Vagina (tissue), 2 donors: ENCODE measurements at places on chromosomes 2 and 18. TPM values are rescaled to one million over a fixed set of nuclear protein-coding genes. Genes with fewer than 3 reads are reported as not detected.

- no peak for DNase-seq
- no peak within 1 kb of the TSS for H3K27ac ChIP-seq
- H3K4me3 ChIP-seq, result no peak within 1 kb of the TSS
- H3K4me1 ChIP-seq, result peaks cover 20% of the 10 kb centered on the region
- no peaks in the 10 kb centered on the region for H3K27me3 ChIP-seq
- peaks cover 11% of the 10 kb centered on the region for H3K36me3 ChIP-seq
Observed at GRCh38 chr2:169509298-169509885, at the start of gene KLHL41. Gene KLHL41, plus strand, starts transcription at chr2:169509702. Its CDS starts 77 bp downstream, at chr2:169509779.

DNA sequence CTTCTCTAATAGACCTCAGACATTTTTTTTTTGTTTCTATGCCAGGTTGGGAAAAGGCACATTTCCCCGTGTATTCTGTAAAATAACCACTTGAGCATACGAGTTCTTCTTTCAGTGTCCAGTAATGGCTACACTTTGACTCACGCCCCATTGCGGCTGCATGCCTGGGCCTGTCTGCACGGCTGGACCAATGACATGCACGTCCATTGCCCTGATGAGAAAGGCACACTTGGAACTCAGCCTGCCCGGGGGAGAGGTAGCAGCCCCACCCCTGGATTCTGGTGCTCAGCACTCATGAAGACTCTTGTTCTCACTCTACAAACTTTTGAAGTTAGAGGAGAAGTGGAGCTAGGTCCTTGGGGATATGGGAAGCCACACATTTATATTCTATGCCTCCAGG, 5.8 kb downstream of the PCARE start:
- H3K27ac ChIP-seq, result no peak overlapping the region
- peak; percentile 62 for DNase-seq
- H3K4me1 ChIP-seq, result peaks cover 46% of the 10 kb centered on the region
- H3K27me3 ChIP-seq, result no peaks in the 10 kb centered on the region
- no peaks in the 10 kb centered on the region for H3K36me3 ChIP-seq

DNA sequence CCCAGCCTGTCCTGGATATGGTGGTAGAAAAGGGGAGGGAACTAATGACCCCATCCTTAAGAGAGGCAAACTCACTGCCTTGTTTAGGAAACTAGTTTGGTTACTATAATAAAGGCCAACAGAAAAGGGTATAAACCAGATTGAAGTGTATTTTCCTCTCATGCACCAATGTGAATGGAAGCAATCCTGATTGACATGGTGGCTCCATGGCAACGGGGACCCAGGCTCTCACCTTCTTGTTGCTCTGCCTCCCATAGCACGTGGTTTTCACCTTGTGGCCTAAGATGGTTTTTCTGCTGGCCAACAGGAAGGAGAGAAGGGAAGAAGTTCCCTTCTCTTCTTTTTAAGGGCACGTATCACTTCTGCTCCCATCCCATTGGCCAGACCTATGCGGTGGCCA, 67.3 kb upstream of the NRP2 start:
- H3K4me3 ChIP-seq, result no peak overlapping the region
- no peaks in the 10 kb centered on the region for H3K36me3 ChIP-seq
- H3K4me1 ChIP-seq, result no peaks in the 10 kb centered on the region
- H3K27ac ChIP-seq, result no peak overlapping the region
- no peaks in the 10 kb centered on the region for H3K27me3 ChIP-seq

GRCh38 chr2:2587354-2587753, 256.3 kb upstream of the MYT1L start:
- no peaks in the 10 kb centered on the region for H3K36me3 ChIP-seq
- H3K27me3 ChIP-seq, result no peaks in the 10 kb centered on the region
- H3K4me1 ChIP-seq, result no peaks in the 10 kb centered on the region
- no peak for DNase-seq
- no peak overlapping the region for H3K4me3 ChIP-seq

DNA sequence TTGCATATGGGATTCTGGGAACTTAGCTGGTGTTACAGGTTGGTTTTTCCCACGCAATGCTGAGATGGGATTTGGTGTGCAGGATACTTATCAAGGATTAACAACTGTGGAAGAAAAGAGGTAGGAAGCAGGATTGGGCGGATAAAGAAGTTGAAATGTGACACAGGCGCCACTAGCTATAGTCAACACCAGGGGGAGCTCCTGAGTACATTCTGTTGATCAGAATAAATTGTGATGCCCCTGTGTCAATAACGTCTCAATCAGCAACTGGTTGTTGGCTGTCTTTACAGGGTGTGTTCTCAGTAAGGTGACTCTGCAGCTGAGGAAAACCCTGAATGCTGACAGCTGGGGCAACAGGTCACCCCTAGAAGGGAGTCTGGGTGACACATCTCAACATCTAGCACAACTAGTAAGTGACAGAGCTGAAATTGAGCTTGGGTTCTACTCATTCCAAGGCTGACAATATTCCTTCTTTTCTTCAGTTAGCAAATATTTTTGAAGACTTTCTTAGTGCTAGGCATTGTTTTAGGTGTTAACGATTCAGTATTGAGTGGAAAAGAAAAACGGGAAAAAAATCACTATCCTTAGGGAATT, 143.0 kb downstream of the ARL6IP6 start:
- no peak overlapping the region for H3K4me3 ChIP-seq
- no peak overlapping the region for H3K27ac ChIP-seq
- DNase-seq, result no peak
- H3K36me3 ChIP-seq, result no peaks in the 10 kb centered on the region
- H3K4me1 ChIP-seq, result no peaks in the 10 kb centered on the region

DNA sequence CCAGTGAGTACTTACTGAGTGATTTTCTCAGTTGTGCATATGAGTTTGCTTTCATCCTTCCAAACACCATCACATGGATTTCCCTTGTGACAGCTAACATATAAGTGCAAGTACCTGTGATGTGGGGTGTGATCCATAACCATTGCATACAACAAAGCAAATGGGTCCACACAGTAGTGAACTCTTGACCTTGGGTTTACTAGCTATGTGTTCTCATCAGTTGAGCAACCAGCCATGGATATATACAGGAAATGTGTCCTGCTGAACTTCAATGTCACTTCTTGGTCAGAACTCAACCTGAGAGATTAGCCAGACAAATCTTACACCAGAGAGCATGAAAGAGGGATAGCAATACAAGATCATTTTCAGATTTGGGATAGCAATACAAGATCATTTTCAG, 420.9 kb upstream of the KCNH7 start:
- H3K27ac ChIP-seq, result no peak overlapping the region
- H3K4me3 ChIP-seq, result no peak overlapping the region
- no peaks in the 10 kb centered on the region for H3K36me3 ChIP-seq
- H3K4me1 ChIP-seq, result no peaks in the 10 kb centered on the region
- no peak for DNase-seq

DNA sequence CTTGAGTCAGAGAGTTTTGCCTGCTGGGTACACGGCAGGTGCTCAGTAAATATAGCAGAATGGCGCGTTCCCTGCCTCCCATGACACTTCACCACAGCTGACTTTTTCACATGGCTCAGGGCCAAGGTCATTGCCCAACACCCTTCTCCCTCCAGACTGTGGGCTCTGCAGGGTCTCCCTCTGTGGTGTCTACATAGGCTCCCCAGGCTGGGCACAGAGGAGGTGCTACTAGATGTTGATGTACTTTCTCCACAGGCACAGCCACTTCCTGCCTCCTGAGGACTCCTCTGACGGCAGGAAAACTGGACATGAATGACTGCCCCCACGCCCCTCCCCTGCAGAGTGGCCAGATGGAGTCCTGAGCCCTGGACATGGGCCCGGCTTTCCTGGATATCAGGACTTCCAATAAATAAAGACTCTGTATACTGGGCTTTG, 4.2 kb downstream of the CHCHD5 start:
- H3K4me3 ChIP-seq, result no peak overlapping the region
- H3K27me3 ChIP-seq, result no peaks in the 10 kb centered on the region
- DNase-seq, result no peak
- no peaks in the 10 kb centered on the region for H3K36me3 ChIP-seq
- peaks cover 18% of the 10 kb centered on the region for H3K4me1 ChIP-seq

DNA sequence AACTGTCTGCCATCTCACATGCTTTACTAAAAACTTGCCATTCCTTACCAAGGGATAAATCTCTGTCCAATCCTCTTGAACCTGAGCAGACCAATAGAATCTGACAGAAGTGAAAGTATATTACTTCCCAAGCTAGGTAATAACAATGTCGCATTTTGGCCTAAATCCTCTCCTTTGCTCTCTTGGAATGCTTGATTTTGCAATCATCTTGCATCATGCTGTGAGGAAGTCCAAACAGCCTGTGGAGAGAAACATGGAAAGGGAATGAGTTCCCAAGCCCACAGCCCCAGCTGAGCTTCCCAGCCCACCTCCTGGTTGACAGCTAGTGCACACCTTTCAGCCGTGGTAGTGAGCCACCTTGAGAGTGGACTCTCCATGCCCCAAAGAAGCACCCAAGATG, 540.6 kb downstream of the STK39 start:
- no peak overlapping the region for H3K4me3 ChIP-seq
- H3K4me1 ChIP-seq, result no peaks in the 10 kb centered on the region
- no peak for DNase-seq
- H3K36me3 ChIP-seq, result no peaks in the 10 kb centered on the region

- no peak overlapping the region for H3K27ac ChIP-seq
- H3K4me3 ChIP-seq, result no peak overlapping the region
- no peaks in the 10 kb centered on the region for H3K27me3 ChIP-seq
Observed at GRCh38 chr2:10820978-10821695, 8.6 kb upstream of the PDIA6 start.

GRCh38 chr2:70937866-70938585, 2.3 kb downstream of the ATP6V1B1 start:
- no peaks in the 10 kb centered on the region for H3K36me3 ChIP-seq
- H3K4me1 ChIP-seq, result no peaks in the 10 kb centered on the region
- H3K27me3 ChIP-seq, result no peaks in the 10 kb centered on the region
- DNase-seq, result peak; percentile 64

- H3K4me1 ChIP-seq, result peaks cover 17% of the 10 kb centered on the region
- H3K4me3 ChIP-seq, result no peak overlapping the region
Observed at GRCh38 chr18:12423393-12423792, 15.7 kb downstream of the PRELID3A start.

Gene RGPD3
- 0.25 TPM for total RNA-seq

Gene SOX11
- not detected for total RNA-seq

Gene MFSD2B
- not detected for total RNA-seq

Gene UGT1A3
- total RNA-seq, result not detected

Gene MC4R
- total RNA-seq, result not detected

Gene ALKAL2
- 17.4 TPM for total RNA-seq

Gene GATA6
- total RNA-seq, result 9.8 TPM
